Naive thymus-derived CD4-positive, alpha-beta T cell (primary cell): ENCODE measurements at places on chromosomes 4 and X. TPM values are rescaled to one million over a fixed set of nuclear protein-coding genes. Genes with fewer than 3 reads are reported as not detected.

DNA sequence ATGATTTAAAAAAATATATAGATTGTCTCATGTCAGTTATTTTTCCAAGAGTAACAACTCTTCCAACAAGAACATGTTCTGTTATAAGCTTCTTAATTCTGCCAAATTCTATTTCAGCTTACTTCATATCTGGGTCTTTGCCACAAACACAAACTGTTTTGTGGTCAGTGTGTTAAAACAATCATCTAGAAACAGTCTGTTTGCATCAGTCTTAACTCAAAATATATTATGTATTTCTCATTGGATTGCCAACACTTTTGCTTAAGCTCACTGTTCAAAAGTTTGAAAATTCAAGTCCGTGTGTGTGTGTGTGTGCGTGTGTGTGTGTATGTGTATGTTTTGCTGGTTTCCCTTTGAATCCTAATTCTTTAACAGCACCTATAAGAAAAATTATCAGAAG lies 752.3 kb upstream of the NDST4 start:
- H3K27ac ChIP-seq = no peak overlapping the region
- no peaks in the 10 kb centered on the region for H3K27me3 ChIP-seq
- H3K4me1 ChIP-seq = no peaks in the 10 kb centered on the region
- DNase-seq = no peak

GRCh38 chr4:108270466-108271450 lies 102.0 kb upstream of the LEF1 start:
- no peak overlapping the region for H3K4me3 ChIP-seq
- no peak overlapping the region for H3K27ac ChIP-seq
- no peaks in the 10 kb centered on the region for H3K4me1 ChIP-seq

DNA sequence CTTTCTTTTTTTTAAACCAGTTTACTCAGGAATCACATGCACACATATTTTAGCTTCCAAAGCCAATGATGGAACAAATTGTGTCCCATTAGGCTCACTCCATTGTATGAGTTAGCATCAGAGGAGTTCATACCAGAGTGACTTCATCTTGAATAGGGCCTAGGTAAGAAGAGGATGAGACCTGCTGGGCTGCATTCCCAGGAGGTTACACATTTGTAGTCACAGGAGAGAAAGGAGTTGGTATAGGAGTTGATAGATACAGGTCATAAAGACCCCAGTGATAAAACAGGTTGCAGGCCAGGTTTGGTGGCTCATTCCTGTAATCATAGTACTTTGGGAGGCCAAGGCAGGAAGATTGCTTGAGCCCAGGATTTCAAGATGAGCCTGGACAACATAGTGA lies 9.3 kb downstream of the PDGFRA start:
- H3K27me3 ChIP-seq = no peaks in the 10 kb centered on the region
- H3K36me3 ChIP-seq = no peaks in the 10 kb centered on the region
- H3K27ac ChIP-seq = no peak overlapping the region
- H3K4me1 ChIP-seq = no peaks in the 10 kb centered on the region
- DNase-seq = no peak
- no peak overlapping the region for H3K4me3 ChIP-seq

The PCDH19 gene
- not detected for polyA plus RNA-seq
